NCI-H1417 (cell line): ENCODE measurements at places on chromosomes 5 and 9.
A peak's percentile ranks its signal among the peaks of the same experiment; 100 is the strongest.

GRCh38 chr5:10699987-10700386 is 61.0 kb downstream of the DAP start:
- no peak for DNase-seq

GRCh38 chr9:36450110-36450732 is 50.2 kb upstream of the RNF38 start:
- DNase-seq, result peak; percentile 31

DNA sequence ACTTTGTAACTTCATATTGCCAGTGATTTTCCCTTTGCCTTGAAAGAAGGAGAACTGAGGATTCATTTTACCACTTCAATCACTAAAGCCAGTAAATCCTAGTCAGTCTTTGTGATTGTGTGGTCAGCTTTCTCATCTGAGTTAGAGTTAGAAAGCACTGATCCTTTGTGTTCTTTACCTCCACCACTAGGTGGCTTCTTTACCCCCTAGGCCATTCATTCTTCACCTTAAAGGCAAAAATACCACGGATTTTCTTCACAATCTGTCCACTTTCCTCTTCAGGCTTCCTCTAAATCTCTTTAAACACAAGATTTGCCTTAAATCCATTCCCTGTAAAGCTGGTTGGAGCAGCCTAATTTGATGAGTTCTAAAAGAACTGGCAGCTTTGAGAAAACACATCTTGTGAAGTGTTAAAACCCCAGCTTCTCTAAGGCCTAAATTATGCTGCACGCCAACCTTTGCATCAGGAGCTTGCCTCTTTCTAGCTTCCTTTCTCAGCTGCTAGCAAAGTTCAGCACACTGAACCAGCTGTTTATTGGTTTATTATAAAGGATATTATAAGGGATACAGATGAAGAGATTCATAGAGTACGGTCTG is 20.4 kb downstream of the BDP1 start:
- DNase-seq, result peak; percentile 19

- DNase-seq, result no peak
These were observed 26.4 kb downstream of the PSD2 start for GRCh38 chr5:139821806-139822552.

DNA sequence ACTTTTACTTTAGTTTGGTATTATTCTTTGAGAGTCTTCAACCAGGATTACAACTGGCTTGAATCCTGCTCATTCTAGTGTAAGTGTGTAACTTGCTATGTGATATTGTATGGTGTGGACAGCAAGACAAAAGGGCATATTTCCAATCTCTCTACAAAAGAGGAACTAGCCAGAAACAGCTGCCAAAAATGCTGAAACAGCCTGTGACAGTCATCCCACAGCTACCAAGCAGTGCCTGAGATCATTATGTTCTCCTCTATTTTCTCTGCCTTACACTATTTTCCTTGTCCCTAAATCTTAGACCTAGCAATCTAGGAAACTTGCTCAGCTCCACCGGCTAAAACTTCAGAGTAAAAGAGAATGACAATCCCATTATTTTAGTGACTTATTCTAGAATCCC is 42.8 kb downstream of the WDR41 start:
- DNase-seq, result no peak

- DNase-seq, result no peak
These were observed 77.7 kb upstream of the SNX2 start for GRCh38 chr5:122697191-122697590.

- no peak for DNase-seq
These were observed 74.3 kb downstream of the NLN start for GRCh38 chr5:65796269-65796668.

DNA sequence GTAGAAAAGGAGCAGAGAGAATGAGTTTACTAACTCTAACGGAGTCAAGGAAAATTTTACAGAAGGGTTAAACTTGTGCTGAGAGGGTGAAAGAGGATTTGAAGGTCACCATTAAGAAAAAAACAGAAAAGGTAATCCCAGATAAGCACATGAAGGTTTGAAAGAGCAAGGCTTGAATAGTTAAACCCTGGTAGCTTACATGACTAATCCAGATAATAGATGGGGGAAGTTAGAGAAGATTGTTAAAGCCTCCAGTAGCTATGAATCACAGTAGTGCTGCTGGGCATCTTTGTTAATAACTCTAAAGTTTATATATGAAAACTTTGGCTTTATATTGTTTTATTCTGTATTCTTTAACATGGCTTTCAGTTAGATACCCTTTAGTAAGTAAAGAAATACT is 354.5 kb upstream of the FTMT start:
- DNase-seq, result no peak

DNA sequence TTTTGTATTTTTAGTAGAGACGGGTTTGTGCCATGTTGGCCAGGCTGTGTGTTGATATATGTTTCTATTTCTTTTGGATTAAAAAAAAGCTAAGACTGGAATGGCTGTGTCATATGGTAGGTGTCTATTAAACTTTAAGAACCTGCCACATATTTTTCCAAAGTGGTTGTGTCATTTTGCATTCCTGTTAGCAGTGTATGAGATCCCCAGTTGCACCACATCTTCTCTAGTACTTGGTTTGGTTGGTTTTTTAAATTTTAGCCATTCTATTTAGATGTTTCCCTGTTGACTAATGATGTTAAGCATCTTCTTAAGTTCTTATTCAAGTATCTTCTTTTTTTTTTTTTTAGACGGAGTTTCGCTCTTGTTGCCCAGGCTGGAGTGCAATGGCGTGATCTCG is 36.2 kb upstream of the MEGF9 start:
- DNase-seq, result no peak

- DNase-seq, result no peak
These were observed 57.2 kb upstream of the DHFR start for GRCh38 chr5:80711938-80712337.

GRCh38 chr5:126103868-126104267 is 319.3 kb upstream of the GRAMD2B start:
- DNase-seq, result no peak

- no peak for DNase-seq
These were observed 86.7 kb downstream of the FAM114A2 start for GRCh38 chr5:153952057-153952456.

- no peak for DNase-seq
These were observed 34.5 kb upstream of the SLC36A2 start for GRCh38 chr5:151381899-151382298.

DNA sequence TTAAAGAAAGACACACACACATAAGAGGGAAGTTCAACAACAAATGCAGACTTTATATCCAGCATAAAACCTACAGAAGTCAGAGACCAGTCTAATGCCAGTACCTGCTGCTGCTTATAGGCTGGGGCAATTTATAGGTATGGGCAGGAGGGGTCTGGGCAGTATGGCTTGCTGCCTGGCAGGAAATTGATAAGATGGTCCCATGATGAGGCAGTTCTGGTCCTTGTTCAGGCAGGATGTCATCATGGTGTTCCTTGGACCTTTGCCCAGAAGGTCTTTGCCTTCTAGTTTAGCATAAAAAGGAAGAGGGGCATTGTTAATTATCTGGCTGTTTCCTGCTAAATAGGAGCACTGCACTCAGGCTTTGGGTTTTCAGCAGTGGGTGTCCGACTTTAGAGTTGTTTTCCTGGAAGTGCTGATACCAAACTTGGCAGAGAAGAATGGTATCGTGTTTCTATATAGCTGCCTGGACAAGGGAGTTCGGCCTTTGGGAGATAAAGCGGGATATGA is 10.4 kb upstream of the PDCD1LG2 start:
- no peak for DNase-seq

- no peak for DNase-seq
These were observed 178.0 kb downstream of the NR3C1 start for GRCh38 chr5:143225511-143225910.

GRCh38 chr9:86301686-86302085 is 19.3 kb upstream of the ISCA1 start:
- DNase-seq, result no peak

GRCh38 chr9:99819856-99820684 is 1.6 kb upstream of the NR4A3 start:
- DNase-seq, result peak; percentile 98

DNA sequence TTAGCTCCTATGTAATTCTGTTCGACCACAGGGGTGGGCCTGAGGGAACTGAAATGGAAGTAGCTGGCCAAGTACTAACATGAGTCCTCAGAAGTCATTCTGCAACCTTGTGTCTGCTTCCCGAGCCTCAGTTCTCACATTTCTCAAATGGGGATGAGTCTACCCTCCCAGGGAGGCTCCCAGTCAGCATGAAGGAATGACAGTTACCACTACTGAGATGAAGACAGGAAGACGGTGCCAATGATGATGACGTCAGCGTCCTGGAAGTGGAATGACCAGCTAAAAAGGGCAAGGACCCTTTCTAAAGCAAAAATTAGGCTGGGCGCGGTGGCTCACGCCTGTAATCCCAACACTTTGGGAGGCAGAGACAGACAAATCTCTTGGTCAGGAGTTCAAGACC is 6.8 kb downstream of the PIP5KL1 start:
- no peak for DNase-seq

DNA sequence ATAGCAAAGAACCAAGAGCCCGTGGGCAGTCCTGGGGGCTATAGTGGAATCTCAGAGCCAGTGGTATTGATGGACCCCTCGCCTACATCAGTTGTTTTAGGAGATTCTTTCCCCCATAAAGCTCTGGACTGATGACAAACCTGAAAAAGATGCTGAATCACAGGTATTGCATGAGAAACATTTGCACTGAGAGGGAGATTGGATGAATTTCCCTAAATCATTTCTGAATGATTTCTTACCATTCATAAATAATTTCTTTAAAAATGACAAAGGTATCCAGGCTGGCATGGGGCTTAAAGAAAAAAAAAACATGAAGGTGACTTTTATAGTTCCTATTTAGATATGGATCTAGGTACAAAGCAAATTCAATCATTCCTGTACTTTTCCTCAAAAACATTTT is 54.0 kb upstream of the SLIT3 start:
- no peak for DNase-seq

- no peak for DNase-seq
These were observed 219.3 kb downstream of the PBX3 start for GRCh38 chr9:125966466-125966865.

DNA sequence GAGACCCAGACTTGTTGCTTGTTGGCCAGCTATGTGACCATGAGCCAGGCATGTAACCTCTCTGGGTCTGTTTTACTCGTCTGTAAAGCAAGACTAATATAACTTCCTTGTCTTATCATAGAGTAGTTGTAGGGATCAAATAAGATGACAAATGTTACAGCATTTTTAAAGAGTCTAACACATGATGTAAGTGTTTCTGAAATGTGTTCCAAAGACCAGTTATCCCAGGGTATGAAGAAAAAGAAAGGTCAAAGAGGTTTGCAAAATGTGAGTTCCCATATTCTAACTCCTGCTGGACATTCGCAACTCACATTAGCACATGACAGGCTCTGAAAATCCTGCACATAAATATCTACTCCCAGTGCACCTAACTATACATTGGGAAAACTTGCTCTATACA is 28.5 kb upstream of the MATR3 start:
- DNase-seq, result no peak

GRCh38 chr5:109929376-109929775 is 239.6 kb downstream of the MAN2A1 start:
- no peak for DNase-seq

- DNase-seq, result peak; percentile 31
These were observed 814.2 kb upstream of the ZNF608 start for GRCh38 chr5:125560476-125561225.

DNA sequence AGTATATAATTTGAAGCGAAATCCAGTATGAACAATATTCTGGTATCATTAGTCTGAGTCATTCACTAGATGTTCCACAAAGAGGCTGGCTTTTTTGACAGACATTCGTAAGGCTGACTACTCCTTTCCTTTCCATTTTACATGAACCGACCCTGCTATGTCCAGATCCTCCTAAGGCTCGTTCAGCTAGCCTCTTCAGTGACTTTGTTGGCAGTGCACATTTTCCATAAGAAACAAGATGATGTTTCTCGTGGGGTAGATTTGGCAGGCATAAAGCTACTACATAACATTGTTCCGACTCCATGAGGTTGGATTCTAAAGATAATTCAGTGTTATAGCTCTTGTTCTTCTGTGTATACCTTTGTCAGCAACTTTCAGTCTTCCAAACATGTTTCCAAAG is 49.0 kb downstream of the ZNF462 start:
- DNase-seq, result no peak

DNA sequence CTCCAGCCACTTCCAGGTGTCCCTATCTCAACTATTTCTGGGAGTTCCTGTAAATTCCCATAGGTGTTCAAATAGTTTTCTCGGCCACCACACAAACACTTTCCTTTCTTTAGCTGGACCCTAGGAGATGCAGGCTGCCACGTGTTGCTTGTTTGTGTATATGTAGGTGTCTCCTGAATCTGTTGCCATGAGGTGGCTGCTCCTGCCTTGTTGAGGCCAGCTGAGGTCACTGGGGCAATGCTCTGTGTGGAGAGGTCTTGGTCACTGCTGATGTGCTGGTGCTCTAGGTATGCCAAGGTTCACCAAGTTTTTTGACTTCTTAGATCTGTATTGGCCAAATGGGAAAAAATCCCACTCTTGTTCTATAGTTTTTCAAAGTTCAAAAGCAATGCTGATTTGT is 132.5 kb upstream of the CHD1 start:
- DNase-seq, result no peak

DNA sequence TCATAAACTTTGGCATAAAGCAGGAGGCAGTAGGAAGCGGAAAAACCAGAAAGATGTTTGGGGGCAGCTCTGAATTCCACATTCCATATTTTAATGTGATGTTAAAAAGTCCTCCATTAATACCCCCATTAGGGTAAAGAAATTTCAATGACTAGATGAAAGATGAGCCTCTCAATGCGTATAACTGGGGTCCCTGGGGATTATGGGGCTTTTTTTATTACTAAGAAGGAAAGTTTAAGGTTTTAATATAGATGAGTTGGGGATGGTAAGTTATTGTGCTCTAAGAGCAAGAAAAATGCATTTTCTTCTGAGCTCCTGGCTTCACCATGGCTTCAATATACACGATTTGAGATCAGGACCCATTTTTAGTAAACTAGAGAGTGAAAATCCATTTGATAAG is 321.9 kb downstream of the CDK5RAP2 start:
- DNase-seq, result no peak

DNA sequence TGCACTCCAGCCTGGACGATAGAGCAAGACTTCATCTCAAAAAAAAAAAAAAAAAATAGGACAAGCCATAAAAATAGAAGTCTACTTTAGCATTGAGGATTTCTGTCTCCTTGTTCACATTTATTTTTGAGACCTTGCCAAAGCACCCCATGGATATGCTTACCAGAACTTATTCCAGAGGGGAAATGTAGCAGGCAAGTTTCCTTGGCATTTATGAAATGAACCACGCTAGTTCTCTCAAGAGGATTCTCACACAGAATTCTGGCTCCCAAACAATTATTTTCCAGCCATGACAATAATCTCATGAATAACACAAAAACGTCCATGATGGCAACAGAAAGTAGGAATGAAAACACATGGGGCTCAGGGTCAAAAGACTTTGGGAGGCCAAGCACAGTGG is 23.4 kb upstream of the GPX8 start:
- no peak for DNase-seq

DNA sequence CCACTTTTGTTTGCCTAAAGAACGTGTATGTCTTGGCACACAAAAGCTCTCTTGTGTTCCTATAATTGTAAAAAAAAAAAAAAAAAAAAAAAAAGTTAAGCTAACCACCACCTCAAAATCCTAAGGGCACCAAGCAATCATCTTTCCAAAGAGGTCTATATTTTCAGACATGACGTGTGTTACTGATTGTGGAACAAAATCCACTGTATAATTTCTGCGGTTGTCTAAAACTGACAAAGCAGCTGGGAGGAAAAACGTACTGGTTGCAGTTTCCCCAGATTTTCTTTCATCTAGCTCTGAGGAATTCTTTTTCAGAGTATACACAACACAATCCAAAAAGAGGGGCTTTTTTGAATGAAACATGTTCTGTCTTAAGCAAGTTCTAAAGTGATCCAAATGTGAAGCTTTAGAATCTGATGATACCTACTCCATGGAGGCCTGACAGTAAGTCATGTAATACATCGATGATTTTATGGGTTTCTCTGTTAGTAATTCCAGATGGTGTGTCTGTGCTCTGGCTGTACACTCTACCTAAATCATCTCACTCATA is 375.6 kb upstream of the NUDT12 start:
- DNase-seq, result no peak
